ENCODE measurements at places on chromosomes 1 and 21.

- DNase-seq: no peak
These were observed 497.1 kb downstream of the AGBL4 start for GRCh38 chr1:49526672-49527071.

DNA sequence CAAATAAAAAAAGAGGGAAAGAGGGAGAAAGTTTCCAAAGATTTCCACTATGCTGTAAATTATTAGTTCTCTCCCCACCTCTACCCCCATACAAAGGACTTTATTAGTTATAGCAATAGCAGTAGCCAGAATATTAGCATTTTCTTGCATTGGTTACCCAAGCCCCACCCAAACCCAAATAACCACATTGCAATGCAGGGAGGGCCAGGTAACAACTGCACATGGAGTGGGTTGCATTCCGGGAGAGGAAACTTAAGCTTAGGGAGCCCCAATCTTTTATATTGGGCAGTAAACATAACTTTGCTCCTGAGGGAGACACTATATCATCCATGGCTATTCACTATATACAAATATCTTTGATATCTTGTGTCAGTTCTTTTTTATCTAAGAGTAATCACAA lies 6.0 kb downstream of the ADIPOR1 start:
- no peak for DNase-seq

DNA sequence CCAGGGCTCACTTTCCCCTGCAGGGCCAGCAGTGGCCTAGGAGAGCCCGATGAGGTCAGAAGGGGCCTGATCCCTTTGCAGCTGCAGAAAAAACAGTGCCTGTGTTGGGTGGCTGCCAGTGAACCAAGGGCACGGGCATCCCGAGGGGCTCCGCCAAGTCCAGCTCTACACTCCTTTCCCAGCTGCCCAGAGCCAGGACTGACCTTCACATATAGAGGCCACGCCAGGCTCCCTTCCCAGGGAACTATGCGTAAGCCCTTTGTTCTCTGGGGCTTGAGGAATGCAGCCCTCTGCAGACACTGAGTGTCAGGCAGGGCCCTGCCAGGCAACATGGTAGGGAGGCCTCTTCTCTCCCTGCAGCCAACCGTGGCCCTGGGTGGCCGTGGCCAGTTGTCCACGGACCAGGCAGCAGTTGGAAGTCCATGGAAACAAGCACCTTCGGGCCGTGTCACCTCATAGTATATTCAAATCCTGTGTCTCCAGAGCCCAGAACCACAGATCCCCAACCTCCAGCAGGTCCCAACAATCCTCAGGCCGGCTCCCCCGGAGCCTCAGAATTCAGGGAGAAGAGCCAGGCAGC lies 194.0 kb downstream of the NPHP4 start:
- no peak for DNase-seq

DNA sequence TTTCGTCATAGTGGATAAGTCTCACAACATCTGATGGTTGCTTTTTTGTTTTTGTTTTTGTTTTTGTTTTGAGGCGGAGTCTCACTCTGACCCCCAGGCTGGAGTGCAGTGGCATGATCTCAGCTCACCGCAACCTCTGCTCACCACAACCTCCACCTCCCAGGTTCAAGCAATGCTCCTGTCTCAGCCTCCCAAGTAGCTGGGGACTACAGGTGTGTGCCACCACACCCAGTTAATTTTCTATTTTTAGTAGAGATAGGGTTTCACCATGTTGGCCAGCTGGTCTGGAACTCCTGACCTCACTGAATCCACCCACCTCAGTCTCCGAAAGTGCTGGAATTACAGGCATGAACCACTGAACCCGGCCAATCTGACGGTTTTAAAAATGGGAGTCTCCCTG lies 109.2 kb downstream of the RERE start:
- DNase-seq: no peak

- no peak for DNase-seq
These were observed 10.4 kb downstream of the CBR3 start for GRCh38 chr21:36145259-36145658.

DNA sequence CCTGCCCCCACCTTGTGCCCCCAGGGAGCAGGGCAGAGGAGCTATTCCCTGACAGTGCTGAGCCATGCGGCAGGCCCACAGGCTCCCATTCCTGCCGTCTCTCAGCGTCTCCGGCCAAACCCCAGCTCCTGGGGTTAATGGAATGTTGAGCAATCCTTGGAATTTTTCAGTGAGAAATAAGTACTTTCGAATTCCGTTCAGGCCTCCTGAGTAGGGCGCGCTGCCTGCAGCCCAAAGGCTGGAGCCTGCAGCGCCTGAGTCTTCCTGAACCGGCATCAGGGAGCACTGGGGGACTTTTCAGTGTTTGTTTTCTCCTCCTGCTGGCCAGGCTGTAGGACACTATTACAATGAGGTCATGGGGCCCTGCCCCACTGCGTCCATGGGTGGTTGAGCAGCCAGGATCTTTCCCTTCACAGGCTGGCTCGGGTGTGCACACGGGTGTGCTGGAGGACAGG lies 33.3 kb upstream of the CSF1 start:
- no peak for DNase-seq
